ELF-1 (cell line): ENCODE measurements at places on chromosomes 7 and 10.
A peak's percentile ranks its signal among the peaks of the same experiment; 100 is the strongest.

DNA sequence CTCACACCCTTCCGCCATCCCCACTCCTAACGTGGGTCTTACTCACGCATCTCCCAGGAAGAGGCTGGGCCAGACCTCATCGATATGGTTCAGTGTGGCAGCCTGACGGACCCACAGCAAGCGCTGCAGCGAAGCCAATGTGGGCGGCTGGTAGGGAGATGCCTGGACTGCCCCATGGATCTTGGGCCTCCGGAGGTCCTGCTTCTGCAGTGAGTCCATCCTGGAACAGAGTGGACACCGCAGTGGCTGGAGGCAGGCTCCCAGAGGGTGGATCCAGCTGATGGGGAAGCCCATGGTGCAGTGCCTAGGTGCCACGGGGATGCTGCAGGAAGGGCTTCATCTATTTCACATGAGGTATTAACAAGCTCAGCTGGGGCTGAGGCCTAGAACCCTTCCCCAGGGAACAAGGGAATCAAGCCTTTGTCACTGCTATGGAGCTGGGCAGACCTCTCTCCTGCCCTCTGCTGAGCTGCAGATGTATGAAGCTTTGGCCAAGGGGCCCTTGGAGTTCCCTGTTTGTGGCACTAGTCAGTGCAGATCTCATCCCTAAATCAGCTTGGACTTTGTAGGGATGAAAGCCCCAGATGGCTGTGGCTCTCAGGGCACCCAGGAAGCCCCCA, 13.7 kb upstream of the SAMD8 start:
- no peak for DNase-seq

DNA sequence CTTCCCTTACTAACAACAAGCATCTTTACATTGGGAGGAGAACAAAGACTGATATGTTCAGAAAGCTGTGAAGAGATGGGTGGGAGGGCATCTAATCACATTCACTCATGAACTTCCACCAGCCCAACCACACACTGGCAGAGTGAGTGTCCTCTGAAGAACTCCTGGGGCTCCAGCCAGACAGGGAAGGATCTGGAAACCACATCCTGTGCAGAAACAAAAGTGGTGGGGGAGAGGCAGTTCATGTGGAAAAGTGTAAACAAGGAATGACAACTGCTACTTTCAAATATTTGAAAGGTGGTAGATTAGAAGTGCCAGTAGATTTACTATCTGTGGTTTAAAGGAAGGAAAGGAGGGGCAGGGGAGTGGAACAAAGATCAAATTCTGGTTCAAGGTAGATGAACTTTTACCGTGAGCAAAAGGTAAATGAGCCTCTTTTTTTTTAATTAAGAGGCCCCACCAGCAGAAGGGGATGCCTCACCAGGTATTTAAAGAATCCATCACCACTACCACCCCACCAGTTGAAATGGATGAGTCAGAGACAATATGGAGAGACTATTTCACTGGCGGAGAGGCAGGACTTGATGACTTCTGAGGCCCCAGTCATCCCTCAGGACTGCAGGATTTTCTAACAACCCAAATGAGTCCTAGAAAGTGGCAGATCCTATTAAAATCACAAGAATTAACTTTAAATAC, 34.5 kb downstream of the GOT1 start:
- peak; percentile 23 for DNase-seq

GRCh38 chr7:45892407-45893035, 4.2 kb downstream of the IGFBP1 start:
- no peak for DNase-seq

- no peak for DNase-seq
Observed at GRCh38 chr7:107150375-107151073, 18.3 kb upstream of the HBP1 start.
